ENCODE measurements at places on chromosomes 3 and 15.

DNA sequence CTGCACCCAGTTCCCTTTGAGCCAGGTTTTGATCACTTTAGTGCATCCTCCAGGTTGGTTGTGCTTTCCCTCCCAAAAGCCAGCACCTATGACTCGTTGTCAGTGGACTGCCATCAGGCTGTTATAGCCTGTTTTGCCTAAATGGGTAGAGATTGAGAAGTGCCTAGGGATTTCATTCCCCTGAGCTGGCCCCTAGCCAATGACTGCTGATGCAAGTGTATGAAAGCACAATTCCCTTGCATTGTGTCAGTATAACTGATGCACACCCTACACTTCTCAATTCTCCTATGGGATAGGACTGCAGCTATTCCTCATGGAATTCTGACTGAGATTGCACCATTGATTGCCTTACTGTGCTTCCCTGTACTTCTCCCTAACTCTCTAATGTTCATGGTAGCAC lies 102.1 kb upstream of the ARPP21 start:
- DNase-seq = no peak

- DNase-seq = no peak
These were observed 132.3 kb downstream of the KCNAB1 start for GRCh38 chr3:156252656-156253055.

DNA sequence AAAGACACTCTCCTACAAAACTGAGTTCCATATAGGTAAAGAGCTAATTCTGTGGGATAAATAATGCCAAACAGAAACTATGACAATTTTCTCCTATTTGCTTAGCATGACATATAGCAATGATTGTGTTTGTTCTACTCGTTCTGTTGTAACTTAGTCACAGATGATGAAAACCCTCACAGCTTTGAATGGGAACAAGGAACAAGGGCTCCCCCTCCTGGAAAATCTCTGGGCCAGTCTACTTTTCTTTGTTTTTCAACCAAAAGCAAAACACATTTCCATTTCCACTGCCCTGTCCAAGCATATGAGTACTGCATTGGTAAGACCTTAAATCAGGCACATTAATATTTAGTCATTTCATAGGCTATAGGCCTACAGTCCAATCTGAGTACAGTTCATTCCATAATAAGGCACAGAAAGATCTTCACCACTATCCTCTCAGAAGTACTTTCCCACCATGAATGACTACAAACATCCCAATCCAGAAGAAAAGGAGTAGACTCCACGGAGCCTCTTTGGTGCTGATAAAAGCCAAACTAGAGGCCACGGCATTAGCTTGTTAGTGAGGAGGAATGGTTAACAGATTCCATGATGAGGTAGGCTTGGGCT lies 67.1 kb downstream of the ATP8B4 start:
- no peak for DNase-seq

GRCh38 chr15:58856086-58856485 lies 77.4 kb downstream of the SLTM start:
- DNase-seq = no peak

DNA sequence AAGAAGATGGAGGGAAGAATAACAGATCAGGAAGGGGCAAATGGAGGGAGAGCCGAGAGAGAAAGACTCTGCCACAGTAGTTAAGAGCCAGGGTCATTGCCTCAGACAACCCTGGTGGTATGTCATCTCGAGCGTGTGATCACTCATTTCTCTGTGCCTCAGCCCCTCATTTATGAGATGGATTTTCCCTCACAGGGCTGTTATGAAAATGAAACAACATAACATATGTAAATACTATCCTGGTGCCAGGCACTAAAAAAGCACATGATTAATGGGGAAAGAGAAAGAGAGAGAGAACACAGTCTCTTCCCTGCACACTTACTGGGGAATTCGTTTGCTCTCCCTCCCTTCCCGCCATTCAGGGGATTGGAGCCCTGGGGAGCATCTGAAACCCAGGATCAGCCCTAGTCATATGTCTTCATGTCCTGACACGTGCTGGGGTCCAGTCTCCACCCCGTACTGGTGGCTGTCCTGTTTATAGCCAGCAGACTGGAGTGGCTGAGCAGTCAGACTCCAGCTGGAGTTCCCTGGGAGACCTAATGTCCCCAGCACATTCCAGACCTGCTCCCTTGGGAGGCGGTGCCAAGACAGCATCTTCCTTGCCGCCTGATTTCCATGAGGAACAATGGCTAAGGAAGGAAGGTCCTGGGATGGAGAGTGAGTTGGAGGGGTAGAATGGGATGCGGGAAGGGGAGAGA lies 14.7 kb upstream of the AMOTL2 start:
- no peak for DNase-seq

DNA sequence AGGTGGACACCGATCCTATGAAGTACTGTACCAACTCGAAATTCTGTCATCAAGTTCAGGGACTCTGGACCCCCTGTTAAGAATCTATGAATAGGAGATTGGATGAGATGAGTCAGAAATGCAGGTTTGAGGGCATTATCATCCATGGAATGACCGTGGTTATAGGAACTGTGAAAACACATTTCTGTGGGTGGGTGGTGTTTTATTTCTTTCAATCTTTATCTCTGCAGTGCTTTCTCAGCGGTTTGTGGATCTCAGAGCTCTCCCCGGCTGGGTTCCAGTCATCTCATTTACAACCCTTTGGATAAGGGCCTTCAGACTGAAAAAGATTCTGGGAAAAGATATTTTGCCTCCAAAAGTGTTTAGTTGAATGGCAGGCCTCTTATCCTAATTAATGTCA lies 5.4 kb upstream of the ABHD17C start:
- DNase-seq = no peak

DNA sequence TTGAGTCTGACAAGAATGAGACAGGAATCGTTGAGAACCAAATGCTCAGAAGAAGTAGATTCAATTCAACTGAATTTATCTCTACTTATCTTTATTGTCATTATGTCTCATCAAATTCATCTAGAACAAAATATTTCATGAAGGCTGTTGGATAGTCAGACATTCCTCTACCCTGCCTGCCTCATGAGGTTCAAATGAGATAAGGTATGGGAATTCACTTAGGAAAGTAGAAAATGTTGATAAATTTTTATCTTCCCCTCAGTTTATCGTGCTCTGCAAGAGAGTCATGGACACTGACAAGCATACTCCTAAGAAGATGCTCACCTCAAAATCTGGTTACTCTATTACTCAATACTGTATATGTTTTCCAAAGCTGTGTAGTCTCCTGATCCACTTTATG lies 149.7 kb upstream of the CDIN1 start:
- no peak for DNase-seq

GRCh38 chr3:118991775-118992174 lies 42.9 kb downstream of the IGSF11 start:
- DNase-seq = no peak

- DNase-seq = no peak
These were observed 16.8 kb upstream of the CRBN start for GRCh38 chr3:3196148-3196861.

GRCh38 chr3:131605916-131606315 lies 103.1 kb upstream of the MRPL3 start:
- DNase-seq = no peak

- no peak for DNase-seq
These were observed 16.0 kb downstream of the WDR73 start for GRCh38 chr15:84638103-84638502.

DNA sequence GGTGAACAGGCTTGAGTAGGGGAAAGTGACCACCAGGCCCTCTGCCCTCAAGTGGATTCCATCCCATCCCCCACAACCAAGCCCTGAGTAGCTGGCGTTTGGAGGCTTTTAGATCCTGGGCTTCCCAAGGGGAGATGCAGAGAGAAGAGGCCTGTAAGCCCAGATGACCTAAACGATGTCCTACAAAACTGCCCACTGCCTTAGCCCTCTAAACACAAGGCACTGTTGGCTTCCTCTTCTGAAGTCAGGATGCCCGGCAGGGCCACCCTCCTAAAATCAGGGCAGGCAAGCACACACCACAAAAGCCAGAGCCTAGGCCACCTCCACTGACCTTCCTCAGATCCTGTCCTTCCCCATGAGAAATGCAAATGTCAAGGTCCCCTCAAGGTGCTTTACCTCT lies 68.6 kb downstream of the ADCY5 start:
- DNase-seq = no peak

DNA sequence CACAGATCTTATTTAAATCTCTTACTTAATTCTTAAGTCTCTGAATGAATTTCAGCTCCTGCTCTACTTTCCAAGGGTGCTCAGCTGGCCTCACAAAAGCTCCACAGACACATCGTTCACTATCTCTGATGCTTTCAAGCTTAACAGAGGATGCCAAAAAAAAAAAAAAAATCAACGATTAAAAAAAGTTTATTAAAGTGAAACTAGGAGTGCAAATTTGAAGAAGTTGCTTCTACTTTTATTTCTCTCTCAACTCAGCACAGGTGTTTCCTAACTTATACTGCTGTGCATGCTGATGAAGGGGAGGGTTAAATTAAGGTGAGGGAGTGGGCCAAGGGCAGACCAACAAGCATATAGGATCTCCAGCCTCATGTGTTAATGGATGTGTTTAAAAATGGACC lies 157.2 kb downstream of the TIGIT start:
- DNase-seq = no peak

DNA sequence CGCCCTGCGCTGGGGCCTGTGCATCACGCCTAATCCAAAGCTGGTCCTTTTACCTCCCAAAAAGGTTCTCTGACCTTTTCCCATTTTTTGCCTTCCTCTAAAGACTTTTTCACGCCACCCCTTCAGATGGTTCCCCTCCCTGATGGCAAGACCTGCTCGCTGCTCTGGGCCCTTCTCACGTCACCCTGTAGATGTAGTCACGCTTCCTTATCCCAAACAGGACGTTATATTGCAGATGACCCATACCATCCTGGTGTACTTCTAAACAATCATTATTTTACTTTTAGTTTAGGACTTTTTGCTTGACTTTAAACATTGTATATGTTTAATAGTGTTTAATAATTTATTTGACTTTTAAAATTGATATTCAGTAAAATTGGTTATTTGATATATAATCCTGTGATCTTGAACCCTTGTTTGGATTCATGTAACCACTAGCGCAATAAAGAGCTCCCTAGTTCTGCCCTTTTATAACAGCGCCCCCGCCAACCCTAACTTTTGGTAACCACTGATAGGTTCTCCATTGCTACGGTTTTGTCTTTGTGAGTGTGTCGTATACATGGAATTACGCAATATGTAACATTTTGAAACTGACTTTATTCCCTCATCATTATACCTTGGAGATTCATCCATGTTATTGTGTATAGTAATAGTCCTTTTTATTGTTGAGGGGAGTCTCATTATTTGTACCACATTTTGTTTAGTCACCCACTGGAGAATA lies 159.0 kb upstream of the CHRNA7 start:
- DNase-seq = no peak

DNA sequence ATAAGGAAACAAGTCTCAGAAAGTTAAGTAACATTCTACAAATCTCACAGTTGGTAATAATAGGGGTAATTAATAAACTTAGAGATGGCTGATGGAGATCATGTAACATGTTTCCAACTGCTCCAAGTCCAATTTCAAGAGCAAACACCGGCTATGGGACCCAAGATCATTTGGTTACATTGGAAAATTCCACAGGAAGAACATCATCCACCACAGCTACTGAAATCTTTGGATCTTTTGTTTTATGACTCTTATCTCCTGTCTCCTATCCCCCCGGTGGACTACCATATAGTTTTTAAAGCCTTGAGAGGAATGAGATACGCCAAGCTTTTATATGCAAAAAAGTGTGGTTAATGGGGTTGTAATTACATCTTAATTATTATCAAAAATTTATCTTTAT lies 216.1 kb downstream of the WNT5A start:
- DNase-seq = no peak

DNA sequence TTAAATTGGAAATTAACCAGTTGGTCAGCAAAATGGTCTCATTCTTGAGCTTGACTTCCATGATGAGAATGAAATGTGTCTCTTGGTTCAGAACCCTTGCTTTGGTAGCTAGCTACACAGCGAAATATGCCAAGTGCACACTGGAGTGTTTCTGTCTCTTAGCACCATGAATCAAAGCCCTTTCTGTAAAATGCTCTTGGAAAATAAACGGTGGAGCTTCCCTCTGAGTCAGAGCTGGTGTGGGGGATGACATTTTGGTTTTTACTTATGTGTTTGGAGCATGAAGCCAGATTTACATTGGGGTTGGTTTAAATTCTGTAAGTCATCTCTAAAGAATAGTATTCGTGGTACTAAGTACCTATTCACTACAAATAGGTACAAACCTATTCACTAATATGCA lies 85.1 kb upstream of the NANOGP8 start:
- DNase-seq = no peak

DNA sequence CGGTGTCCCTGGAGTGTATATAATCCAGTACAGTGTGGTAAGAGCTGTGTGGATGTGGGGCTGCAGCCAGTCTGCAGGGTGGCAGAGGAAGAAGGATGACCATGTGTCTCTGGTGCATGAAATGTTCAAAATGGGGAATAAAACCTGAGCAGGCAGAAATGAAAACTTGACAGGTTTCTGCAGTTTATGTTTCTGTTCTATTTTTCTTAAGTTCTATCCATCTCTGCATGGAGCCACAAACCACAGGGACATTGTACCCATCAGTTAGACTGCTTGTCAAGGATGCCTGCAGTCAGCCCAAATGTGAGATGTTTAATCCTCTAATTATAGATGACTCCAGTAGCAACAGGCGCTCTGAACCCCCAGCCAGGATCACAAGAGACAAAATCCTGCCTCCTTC lies 216.7 kb downstream of the IL20RB start:
- DNase-seq = no peak

GRCh38 chr3:63576846-63577245 lies 75.6 kb upstream of the SNTN start:
- no peak for DNase-seq

DNA sequence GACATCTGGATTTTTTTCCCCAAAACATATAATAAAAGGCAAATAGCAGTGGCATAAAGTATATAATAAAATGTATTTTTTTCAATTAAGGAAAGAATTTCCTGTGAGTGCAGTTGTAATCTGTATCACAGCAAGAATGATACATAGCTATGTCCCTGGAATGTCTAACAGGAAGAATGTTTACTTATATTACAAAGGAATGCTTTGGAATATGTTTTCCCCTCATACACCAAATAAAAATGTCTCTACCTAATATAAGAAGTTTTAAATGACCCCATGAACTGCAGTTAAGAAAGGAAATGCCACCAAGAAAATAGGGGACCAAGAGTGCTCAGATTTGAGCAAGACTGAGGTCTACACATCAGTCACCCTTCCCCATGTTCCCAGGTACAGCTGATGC lies 38.0 kb upstream of the ATP11B start:
- DNase-seq = no peak

All from activated CD4-positive, CD25-positive, alpha-beta regulatory T cell treated with anti-CD3 and anti-CD28 coated beads, Interleukin-2, amount 50 U/mL, for 72 hours (primary cell).